Activated CD4-positive, alpha-beta T cell treated with anti-CD3 and anti-CD28 coated beads, Interleukin-2, Interleukin-4, amounts not matched to agents 100 ng/mL and 50 ng/mL, durations not matched to agents 16 hours and 8 hours (primary cell): ENCODE measurements at places on chromosomes 12 and 14.

DNA sequence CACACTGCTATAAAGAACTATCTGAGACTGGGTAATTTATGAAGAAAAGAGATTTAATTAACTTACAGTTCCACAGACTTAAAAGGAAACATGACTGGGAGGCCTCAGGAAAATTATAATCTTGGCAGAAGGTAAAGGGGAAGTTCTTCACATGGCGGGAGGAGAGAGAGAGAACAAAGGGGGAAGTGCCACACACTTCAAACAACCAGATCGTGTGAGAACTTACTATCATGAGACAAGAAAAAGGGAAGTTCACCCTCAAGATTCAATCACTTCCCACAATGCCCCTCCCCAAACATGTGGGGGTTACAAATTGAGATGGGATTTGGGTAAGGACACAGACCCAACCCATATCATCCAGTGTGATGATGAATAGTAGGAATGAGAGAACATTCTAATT lies 366.5 kb downstream of the LRFN5 start:
- DNase-seq: no peak

DNA sequence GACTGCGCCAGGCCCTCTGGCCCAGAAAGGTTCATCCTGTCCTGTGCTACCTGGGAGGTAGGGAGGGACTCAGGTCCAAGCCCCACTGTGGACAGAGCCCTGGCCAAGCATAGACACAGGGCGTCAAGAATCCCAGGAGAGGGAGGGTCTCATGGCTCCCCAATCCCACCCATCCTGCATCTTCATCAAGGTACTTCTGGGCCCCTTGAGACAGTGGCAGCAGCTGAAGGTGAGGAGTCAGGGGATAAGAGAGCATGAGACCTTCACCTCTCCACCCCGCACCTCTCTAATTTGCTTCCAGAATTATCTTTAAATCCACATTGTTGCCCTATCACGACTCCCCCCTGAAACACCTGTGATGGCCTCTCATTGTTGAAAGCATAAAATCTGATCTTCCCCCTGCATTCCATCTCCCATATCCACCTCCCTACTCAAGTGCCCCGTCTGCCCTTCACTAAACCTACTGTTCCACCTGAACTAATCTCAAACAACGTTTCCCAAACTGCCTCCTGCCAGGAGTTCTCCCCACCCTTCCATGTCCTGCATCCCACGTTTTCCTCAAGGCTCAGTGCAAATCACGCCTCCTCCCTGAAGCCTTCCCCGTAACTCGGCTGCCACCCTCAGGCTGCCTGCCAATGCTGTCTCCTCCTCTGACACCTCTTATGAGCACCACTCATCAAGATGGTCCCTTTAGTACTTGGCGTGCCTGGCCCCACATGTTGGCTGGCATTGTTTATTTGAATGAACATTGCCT lies 27.1 kb downstream of the KRT18 start:
- DNase-seq: no peak

DNA sequence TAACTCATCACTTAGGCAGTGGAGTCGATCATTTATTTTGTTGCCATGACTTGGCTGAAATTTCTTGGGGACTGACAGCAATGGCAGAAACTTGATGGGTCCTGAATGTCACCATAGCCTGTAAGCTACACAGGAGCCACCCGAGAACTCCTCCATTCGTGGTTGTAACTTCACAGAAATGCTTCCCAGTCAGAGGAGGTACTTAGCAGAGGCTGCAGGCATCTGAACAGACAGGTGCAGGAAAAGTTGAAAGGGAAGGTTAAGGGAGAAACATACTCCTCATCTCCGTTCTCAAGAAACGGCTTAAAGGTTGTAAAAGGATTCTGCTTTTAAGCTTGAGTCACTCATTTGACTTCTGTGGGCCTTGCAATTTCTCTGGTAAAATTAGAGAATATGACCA lies 47.7 kb downstream of the ETV6 start:
- DNase-seq: no peak

GRCh38 chr12:22256041-22256441 lies 78.5 kb downstream of the ST8SIA1 start:
- DNase-seq: no peak

DNA sequence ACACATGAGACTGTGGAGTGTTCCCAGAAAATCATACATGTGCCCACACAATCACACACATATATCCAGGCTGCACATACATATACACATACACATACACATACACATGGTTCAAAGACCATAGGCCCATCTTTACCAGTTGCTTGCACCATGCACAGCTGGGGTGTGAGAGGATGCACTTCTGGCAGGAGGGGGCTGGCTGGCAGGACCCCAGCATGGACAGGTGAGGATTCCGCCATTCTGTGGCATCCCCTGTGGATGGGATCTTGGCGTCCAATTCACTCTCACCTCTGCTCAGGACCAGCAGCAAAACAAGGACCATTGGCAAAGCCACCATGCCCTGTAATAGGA lies 7.0 kb downstream of the ITGB7 start:
- no peak for DNase-seq

GRCh38 chr12:9344541-9344940 lies 136.3 kb upstream of the PZP start:
- DNase-seq: no peak

DNA sequence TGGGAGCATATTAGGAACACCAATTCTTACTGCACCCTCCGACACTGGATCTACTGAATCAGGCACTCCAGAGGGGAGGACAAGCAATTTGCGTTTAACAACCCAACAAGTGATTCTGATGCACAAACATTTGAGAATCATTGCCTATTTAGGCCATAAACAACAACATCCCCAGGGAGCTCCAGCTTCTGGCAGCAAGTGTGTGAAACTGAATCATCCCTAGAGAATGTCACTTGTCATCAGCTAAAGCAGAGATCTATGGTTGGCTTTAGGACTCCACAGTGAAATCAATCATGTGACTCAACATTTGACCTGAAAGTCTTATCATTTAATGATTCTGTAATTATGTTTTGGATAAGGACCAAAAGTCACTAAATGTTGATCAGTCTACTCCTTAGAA lies 505.0 kb upstream of the FLRT2 start:
- no peak for DNase-seq

DNA sequence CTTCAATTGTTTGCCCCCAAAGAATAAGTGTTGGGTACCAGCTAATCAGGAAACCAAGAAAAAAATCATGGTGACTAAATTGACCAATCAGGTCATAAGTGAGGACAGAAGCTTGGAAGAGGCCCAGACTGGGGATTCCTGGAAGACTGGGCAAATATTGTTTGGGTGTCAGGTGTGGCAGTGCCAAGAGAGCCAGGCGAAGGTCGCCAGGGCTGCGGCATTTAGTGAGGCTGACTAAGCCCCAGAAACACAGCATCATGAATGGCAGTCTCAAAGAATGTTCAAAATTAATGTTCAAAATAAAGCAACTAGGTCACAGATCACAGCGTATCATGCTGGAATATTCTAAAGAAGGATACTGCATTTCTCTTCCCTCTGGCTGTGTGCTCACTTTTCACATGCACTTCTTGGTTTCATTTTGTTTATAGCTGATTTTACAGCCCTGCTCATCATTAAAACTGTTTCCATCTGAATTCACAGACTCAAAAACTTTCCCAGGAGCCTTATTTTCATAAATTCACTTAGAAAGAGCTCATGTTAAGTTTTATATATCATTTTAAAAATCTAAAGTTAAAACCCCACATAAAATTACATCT lies 85.3 kb upstream of the OVCH1 start:
- no peak for DNase-seq

- DNase-seq: no peak
Observed at GRCh38 chr12:12126551-12126950, 55.8 kb downstream of the BCL2L14 start.

DNA sequence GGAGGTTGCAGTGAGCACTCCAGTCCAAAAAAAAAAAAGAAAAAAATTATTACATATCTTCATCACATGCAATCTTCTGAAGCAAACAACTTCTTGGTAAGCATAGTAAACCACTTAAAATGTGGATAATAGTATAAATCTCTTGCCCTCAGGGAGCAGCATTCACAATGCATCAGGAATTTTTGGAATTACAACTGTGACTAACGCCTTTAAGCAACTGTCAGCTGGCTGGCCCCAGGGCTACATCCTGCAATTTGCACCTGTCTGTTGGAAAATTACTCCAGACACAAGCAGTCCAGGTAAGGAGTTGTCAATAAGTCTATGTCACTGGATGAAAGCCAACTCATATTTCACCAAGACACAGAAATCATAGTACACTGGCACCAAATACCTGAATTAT lies 5.5 kb upstream of the SLC7A7 start:
- no peak for DNase-seq

GRCh38 chr12:40752011-40752410 lies 59.8 kb downstream of the CNTN1 start:
- DNase-seq: no peak

- no peak for DNase-seq
Observed at GRCh38 chr12:111066744-111067437, 146.5 kb upstream of the MYL2 start.
